AG10803 (cell line): ENCODE measurements at places on chromosomes 2 and 18.

- no peak for DNase-seq
Measured at GRCh38 chr18:60996326-60996725, 336.9 kb upstream of the CDH20 start.

DNA sequence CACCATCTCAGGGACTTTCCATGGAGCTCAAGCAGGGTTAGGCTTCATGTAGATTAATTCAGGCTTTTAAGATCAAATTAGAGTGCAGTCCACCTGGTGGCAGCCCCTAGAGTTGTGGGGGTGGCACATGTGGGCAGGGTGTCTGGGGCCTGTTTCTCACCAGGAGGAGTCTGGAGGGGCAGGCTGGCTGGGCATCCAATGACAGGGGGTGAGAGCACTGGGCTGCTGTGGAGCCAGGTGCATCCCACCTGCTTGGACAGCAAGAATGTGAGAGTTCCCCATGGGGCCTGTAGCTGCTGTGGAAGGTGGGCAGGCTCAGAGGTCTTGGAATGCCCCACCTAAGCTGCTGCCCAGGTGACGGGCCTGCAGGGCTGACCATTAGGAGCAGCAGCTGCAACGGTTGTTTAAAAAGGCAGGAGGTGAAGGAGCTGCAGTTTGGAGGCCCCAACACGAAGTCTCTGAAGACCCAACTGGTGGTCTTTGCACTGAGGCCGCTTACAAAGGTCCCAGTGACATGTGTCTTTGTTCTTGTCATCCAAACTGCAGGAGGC is 686.3 kb upstream of the HS6ST1 start:
- DNase-seq: no peak

DNA sequence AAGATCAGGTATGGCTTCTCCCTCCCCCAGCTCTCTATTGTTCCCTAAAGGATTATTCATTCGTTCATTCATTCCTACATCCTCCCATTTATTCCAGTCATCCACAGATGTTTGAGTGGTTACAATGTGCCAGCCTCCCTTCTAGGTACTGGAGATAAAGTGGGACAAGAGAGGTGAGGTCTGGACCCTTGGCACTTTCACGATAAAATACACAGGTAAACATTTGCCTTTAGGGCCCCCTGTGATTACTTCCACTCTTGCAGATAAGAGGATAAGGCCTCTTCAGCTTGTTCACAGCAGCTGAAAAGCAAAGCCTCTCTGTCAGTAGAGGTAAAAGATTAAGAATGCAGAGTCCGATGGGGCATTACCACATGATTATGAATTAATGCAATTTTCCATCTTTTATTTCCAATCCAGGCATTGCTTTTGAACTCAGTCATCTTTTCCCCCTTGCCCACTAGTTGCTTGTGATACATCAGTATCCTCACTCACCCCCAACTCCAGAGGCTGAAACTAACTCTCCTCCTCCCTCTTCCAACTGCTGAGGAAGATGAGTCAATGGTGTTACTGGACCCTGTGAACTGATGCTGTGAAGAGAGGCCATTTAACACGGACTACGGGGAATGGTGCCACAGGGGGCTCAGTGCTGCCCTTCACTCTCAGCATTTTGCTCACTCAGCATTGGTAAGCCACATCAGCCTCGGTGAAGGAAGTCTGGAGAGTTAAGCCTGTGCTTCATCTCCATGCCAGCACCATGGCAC is 1.1 kb upstream of the DPP4 start:
- DNase-seq: peak; percentile 61

- no peak for DNase-seq
Measured at GRCh38 chr18:8797206-8797605, 91.8 kb downstream of the MTCL1 start.

- peak; percentile 83 for DNase-seq
Measured at GRCh38 chr2:120343433-120344105, 2.4 kb upstream of the INHBB start.

DNA sequence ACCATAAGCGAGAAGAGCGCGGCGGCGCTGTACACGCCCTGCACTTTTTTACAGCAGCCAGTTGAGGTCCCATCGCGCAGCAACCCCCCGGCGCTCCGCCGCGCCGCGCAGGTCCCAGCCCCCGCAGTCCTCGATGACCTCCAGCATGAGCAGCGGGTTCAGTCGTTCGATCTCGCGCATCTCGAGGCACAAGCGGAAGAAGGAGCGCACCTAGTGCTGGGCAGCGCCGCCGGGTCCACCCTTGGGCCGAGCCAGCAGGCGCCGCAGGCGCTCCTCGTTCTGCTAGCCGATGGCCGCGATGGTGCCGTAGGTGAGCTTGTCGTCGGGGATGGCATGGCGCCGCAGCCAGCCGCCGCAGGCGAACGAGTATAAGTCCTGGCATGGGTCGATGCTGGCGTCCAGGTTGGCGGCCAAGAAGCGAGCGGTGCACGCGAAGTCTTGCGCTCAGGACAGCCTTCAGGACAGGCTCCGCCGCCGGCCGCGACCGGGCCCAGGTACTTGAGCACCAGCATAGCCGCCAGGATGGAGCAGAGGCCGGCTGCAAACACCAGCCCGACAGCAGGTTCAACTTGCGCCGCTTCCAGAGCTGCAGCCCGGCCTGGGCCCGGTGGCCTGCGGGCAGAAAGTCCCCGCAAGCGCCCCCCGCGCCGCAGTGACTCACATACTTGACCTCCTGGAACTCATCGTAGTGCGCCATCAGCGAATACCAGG is 8.3 kb downstream of the ALPP start:
- DNase-seq: no peak

DNA sequence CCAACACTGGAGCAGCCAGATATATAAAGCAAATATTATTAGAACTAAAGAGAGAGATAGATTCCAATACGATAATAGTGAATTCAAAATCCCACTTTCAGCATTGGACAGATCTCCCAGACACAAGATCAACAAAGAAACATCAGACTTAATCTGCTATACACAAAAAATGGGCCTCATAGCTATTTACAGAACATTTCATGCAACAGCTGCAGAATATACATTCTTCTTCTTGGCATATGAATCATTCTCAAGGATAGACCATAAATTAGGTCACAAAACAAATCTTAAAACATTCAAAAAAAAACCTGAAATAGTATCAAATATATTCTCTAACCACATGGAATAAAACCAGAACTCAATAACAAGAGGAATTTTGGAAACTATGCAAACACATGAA is 23.8 kb upstream of the BAZ2B start:
- peak; percentile 19 for DNase-seq

GRCh38 chr2:174247474-174248186 is 702 bp downstream of the OLA1 start:
- peak; percentile 13 for DNase-seq

- DNase-seq: no peak
Measured at GRCh38 chr2:153495725-153496124, 17.2 kb upstream of the RPRM start.

DNA sequence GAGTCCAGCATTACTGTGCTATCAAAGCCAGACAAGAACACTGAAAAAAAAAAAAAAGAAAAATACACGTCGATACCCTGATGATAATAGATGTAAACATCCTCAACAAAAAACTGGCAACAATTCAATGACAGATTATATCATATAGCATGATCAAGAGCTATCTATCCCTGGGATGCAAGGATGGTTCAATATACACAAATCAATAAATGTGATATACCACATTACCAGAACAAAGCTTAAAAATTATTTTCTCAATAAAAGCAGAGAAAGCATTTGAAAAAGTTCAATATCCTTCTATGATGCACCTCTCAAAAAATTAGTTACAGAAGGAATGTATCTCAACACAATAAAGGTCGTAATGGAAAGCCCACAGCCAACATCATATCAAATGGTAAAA is 332.8 kb upstream of the MMADHC start:
- no peak for DNase-seq

GRCh38 chr2:76867854-76868253 is 654.3 kb downstream of the LRRTM4 start:
- DNase-seq: no peak

GRCh38 chr18:45671321-45671720 is 52.7 kb upstream of the SLC14A1 start:
- no peak for DNase-seq

DNA sequence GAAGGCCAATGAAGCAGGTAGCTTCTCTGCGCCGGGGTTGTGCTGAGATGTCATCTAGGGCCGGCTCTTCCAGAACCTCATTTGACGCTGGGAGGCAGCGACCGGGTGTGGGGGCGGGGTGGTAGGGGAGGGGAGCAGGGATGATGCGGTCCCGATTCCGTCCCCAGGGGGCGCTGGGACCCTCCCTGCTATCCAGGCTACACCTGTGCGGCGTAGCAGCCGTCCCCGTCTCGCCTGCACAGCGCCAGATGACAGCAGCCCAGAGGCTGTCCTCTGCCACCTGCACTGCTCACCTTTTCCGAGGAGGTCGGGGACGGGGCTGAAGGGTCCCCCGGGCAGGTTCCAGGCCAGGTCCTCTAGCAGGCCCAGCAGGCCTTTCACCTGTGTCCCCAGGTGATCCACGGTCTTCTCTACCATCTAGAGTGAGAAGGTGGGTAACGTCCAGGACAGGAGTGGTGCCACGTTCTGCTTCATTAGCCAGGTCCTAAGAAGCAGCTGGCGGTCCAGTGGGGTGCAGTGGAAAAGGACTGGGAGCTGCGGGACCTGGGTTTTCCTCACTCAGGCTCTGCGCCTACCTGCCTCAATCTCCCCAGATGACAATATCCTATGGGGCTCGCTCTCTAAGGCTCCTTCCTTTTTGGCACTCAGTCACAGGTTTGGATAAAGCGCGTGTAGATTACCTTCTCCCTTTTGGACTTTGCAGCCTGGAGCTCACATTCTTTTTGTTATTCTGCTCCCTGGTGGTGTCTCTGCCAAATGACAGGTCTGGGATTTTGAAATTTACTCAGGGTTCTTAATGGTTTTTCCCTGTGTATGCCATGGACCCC is 56.0 kb upstream of the RAB6C start:
- peak; percentile 38 for DNase-seq

DNA sequence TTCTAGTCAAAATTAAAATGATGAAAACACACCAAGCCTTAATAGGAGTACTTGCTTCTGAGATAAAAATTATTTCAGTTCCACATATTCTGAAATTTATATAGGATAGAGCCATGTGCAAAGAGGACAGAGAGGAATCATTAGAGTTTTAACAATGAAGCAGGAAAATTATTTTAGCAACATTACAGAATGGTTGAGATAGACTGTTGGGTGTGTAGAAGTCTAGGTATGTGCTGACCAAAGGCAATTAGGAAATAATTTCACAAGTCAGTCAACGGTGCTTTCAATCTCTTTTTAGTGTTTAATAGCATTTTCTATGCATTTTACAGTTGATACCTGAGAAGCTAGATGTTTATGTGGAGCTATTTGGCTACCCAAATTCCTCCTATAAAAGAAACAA is 25.2 kb downstream of the SOS1 start:
- DNase-seq: no peak

- DNase-seq: no peak
Measured at GRCh38 chr2:217954971-217955740, 47.6 kb downstream of the TNS1 start.

DNA sequence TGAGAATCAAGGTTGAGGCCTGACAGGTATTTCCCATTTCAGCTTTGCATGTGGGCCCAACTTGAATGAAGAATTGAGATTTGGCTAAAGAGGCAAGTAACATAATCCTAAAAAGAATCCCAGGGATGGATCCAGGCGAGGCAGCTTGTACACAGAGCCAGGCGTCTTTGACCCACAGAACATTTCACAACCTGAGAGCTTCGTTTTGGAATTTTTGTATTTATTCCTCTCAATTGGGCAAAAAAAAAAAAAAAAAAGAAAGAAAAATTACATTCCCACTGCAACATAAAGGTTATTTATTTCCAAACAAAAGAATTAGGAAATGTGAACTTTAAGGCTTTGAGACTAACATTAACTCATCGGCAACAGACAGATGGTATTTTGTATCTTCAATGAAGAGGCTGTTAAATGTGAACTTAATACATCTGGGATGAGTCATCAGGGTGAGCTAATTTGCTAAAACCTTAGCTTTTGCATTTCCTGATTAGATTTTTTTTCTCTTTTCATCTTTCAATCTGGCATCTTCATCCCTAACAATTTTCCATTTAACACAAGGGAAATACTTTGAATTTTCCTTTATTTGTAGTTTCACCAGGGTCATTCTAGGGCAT is 478.5 kb upstream of the TNP1 start:
- peak; percentile 97 for DNase-seq

GRCh38 chr18:25998461-25998860 is 92.0 kb downstream of the SS18 start:
- DNase-seq: no peak

- DNase-seq: peak; percentile 16
Measured at GRCh38 chr18:25669741-25670140, 317.8 kb upstream of the ZNF521 start.

DNA sequence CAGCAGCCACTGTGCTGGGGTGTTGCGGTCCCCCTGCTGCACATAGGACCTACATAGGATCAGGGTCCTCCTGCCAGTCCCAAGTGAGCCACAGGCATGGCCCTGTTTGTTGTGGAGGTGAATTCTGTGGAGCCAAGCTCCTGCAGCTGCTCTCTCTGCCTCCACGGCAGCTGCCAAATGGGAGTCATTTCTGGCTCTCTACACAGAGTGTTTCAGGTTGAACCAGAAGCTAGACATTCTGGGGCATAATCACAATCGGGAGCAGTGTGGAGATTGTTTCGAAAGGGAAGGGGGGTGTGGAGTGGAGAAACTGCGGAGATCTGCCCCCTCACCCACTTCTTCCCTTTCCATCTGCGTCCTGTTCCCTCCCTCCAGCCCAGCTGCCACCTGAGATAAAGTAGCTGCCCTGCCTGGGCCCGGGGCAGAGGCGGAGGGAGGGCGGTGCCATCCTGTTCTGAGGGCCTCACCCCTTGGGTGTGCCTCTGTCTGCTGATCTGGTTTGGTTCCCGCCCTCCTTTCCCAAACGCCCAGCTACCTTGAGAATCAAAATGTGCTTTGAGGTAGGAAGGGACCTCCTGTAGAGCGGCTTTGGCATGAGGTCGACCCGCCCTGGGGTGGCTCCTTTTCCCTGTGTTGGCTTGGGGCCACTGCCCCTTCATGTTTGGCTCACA is 139.4 kb downstream of the WDSUB1 start:
- no peak for DNase-seq

DNA sequence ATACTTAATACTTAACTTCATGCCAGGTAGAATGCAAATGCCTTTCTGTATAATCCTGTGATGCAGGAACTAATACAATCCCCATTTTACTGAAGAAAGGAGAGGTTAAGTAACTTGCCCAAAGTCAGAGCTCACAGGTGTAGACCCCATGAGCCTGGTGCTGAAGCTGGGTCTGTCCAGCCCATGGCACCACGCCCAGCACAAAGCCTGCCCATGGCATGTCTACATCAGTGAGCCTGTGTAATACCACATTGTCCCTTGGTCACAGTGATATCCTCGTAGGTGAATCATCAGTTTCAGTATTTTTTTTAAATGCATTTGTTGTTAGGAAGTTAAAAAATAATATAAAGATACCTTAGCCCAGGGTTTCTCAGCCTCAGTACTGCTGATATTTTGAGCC is 69.9 kb upstream of the MCFD2 start:
- DNase-seq: peak; percentile 55
